T-helper 2 cell (primary cell): ENCODE measurements at places on chromosomes 12 and 14.
A peak's percentile ranks its signal among the peaks of the same experiment; 100 is the strongest.

- no peak for DNase-seq
Observed at GRCh38 chr12:2970744-2971143, 11.5 kb downstream of the TEAD4 start.

- no peak for DNase-seq
Observed at GRCh38 chr14:58788655-58789503, 151.1 kb downstream of the DACT1 start.

GRCh38 chr12:104672501-104673265 is 215.9 kb downstream of the CHST11 start:
- DNase-seq: no peak

DNA sequence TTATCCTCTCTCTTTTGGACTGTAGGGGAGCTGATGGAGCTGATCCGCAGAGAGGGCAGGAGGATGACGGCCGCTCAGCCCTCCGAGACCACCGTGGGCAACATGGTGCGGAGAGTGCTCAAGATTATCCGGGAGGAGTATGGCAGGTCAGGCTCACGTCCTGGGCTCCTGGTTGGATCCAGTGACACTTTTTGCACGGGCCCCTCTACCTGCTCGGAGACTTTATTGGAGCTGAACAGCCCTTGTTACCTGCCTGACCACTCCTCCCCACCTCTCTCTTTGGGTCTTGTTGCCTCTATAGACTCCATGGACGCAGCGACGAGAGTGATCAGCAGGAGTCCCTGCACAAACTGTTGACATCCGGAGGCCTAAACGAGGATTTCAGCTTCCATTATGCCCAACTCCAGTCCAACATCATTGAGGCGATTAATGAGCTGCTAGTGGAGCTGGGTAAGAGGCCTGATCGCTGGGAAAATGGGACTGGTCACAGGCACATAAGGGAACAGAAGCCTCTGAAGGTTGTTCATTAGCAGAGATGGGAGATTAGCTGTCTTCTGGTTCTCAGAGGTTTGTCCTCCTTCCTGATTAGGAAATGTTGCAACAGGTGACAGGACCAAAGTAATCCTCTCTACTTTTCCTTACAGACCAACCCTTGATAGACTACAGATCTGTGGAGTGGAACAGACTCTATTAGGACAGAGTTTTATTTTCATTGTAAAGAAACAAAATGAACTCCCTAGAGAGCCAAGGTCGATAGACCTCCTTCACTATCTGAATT is 718 bp downstream of the EIF2B2 start:
- no peak for DNase-seq

DNA sequence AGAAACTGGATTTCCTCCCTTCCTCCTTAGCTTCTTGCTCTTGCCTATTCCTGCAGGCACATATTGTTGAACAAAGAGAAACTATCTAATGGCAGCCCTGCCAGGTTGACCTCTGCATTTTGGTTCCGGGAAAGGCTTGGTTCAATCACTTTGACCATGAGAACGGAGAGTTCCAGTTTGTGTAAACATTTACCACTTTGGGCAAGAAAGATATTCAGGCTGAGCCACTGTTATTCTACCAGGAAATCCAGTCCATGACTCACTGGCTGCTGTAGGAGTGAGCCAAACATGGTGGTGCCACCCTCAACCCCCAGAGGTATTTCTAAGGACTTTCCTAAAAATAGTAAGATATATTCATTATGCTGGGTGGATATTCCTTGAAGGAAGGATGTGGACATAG is 242.2 kb upstream of the OR4E1 start:
- no peak for DNase-seq

DNA sequence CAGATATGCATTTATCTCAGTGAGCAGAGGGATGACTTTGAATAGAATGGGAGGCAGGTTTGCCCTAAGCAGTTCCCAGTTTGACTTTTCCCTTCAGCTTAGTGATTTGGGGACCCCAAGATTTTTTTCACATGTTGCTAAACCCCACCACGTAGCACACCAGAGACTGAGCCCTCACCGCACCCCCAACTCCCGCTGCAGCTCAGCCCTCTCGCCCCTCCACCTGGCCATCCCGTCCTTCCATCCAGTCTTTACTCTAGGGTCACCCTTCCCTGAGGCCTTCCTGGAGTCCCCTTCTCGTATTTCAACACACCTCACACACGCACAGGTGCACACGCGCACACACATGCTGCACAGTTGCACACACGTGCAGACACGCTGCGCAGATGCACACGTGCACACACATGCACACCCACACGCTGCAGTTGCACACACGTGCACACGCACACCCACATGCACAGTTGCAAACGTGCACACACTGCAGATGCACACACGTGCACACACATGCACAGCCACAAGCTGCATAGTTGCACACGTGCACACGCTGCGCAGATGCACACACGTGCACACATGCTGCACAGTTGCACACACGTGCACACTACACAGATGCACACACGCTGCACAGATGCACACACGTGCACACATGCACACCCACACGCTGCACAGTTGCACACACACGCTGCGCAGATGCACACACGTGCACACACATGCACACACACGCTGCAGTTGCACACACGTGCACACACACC is 30.0 kb downstream of the HSP90AA1 start:
- no peak for DNase-seq

- peak; percentile 73 for DNase-seq
Observed at GRCh38 chr12:50039151-50039835, 14.0 kb upstream of the RACGAP1 start.

DNA sequence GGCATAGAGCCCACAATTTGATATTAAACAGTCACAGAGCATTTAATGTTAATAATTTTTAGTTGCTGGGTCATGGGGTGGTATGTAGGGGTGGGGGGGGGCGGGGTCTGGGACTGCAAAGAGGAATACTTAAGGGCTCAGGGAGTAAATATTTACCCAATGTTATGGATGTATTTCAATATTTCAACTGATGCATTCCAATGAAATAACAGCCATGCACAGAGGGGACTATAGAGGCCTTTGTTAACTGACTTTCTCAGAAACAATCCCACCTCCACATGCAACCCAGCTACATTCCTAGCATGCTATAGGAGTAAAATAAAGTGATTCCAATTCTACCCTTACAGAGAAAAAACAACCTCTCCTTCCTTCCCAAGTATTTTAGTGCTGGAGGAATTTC is 7.9 kb upstream of the BBS10 start:
- DNase-seq: no peak

DNA sequence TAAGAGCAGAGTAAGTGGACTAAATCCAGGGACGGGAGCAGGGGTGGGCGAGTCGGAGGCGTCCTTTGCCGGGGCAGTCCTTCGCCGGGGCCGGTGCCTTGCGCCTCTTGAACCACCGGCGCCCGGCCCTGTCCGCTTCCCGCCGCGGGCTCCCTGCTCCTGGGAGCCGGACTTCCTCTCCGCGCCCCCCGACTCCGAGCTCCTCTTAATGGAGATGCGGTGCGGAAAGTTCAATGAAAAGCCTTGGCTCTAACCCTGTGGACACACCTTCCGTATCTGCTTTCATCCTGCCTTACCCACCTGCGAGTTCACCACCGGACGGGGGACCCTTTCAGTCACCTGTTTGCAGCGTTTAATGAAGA is 412 bp downstream of the FGFR1OP2 start:
- peak; percentile 13 for DNase-seq

- no peak for DNase-seq
Observed at GRCh38 chr14:80316441-80316840, 105.1 kb upstream of the DIO2 start.

DNA sequence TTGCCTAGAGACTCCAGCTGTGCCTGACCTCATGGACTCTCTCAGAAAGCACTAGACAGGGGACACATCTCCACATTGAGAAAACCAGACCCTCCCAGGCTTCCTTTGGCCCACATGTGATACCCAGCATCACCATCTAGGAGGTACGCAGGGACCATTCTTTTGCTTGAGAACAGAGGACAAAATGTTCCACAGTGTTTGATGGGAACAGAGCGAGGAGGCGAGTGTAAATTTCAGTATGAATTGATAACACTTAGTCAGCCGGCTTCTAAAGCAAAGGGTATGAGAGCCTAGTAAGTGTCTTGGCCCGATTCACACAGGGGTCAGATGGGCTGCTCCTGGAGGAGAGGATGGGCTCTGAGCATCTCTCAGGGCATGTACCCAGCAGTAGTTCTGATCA is 1052.4 kb downstream of the BCL11B start:
- DNase-seq: no peak

DNA sequence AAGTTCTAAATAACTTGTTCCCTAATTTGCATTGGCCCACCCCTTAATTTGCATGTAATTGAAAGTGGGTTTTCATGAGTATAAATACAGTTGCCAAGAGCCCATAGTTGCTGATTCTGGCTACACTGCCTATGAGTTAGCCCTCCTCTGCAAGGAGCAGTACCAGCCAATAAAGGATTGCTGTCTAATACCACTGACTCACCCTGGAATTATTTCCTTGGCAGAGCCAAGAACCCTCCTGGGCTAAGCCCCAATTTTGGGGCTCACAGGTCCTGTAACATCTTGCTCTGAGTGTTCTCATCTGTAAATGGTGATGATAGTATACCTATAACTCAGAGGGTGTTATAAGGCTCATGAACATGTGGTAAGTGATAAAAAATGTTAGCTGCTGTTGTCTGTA is 6.8 kb downstream of the TTC8 start:
- no peak for DNase-seq

DNA sequence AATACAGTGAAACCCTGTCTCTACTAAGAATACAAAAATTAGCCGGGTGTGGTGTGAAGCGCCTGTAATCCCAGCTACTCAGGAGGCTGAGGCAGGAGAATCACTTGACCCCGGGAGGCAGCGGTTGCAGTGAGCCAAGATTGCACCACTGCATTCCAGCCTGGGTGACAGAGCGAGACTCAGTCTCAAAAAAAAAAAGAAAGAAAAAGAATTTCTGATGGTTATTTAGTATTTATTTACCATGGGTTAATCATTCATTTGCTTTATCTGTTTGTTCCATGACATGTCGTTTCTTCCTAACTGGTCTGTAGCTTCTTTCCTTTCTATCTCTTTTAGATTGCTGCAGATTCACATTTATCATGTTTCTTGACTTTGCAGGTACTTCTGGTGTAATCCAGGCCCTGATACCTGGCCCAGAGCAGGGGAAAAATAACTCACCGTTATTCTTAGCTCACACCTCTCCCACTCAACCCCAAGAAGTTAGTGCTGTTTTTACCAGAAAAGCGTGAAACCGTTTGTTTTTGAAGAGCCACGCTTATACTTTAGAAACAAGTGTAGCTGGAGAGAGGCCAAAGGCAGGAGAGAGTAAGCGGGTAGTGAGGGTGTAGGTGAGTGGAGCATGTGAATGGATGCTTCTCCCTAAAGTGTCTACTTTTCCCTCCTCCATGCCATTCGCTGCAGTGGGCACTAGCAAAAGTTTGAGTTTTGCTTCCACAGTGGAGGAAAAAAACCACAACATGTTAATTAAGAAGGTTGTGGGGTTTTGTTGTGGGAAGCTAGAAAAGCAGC is 45.4 kb downstream of the SRGAP1 start:
- DNase-seq: no peak

GRCh38 chr12:120100630-120101029 is 15.9 kb downstream of the RAB35 start:
- DNase-seq: no peak

- no peak for DNase-seq
Observed at GRCh38 chr12:53972722-53973235, at the start of gene HOXC11. TSS of gene HOXC11 (plus strand) at chr12:53973126. CDS start at chr12:53973242, 116 bp downstream.

- DNase-seq: peak; percentile 27
Observed at GRCh38 chr14:92897922-92898565, 24.9 kb upstream of the CHGA start.

GRCh38 chr12:24227551-24227950 is 278.1 kb upstream of the SOX5 start:
- DNase-seq: no peak

- no peak for DNase-seq
Observed at GRCh38 chr14:55772486-55772885, 192.5 kb downstream of the KTN1 start.

- DNase-seq: no peak
Observed at GRCh38 chr12:83850531-83850930, 1062.1 kb downstream of the SLC6A15 start.

- DNase-seq: no peak
Observed at GRCh38 chr12:106288494-106289195, 13.9 kb upstream of the TCP11L2 start.

GRCh38 chr12:127494961-127495915 is 771.7 kb upstream of the TMEM132C start:
- no peak for DNase-seq

- no peak for DNase-seq
Observed at GRCh38 chr14:71327691-71328090, 420.4 kb downstream of the PCNX1 start.

GRCh38 chr14:57498659-57499058 is 5.0 kb upstream of the CCDC198 start:
- DNase-seq: no peak

DNA sequence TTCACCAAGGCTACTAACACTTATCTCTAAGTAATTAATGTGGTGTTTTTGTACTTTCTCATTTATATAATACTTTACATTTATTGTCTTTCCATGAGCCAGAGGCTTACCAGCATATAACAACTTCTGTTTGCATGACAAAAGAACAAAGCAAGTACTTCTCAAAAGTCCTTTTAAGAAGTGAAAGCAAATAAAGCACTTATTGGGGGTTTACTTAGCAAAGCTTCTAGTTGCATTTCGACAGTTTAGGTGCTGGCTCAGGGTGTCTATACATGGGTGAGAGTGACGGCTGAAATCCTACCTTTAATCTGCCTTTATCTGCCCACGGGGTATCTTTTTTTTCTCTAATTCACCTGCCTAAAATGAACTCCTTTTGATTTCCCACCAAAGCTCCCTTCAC is 21.0 kb upstream of the DCN start:
- DNase-seq: no peak

DNA sequence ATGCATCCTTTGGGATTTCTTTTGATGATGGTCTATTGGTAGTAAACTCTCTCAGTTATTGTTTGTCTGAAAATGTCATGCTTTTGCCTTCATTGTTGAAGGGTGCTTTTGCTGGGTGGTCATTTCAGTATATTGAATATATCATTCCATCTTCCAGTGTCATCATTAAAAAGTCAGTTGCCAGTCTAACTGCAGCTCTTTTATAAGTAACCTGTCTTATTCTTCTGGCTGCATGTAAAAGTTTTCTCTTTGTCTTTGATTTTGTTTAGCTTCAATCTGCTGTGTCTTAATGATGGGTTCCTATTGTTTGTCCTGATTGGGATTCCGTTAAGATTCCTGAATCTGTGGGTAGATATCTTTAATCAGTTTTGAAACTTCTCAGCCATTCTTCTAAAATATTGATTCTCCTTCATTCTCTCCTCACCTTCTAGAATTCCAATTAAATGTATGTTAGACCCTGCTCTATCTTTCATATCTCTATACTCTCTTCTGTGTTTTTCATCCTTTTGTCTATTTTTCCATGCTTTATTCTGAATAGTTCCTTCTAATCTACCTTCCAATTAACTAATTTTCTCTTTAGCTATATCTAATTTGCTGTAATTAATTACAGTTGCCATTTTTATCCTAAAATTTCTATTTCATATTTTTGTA is 6.4 kb downstream of the OAS1 start:
- no peak for DNase-seq

GRCh38 chr14:44404599-44404998 is 102.5 kb downstream of the FSCB start:
- no peak for DNase-seq
